ENCODE measurements at places on chromosomes 4 and X. TPM values are rescaled to one million over a fixed set of nuclear protein-coding genes. Genes with fewer than 3 reads are reported as not detected.

DNA sequence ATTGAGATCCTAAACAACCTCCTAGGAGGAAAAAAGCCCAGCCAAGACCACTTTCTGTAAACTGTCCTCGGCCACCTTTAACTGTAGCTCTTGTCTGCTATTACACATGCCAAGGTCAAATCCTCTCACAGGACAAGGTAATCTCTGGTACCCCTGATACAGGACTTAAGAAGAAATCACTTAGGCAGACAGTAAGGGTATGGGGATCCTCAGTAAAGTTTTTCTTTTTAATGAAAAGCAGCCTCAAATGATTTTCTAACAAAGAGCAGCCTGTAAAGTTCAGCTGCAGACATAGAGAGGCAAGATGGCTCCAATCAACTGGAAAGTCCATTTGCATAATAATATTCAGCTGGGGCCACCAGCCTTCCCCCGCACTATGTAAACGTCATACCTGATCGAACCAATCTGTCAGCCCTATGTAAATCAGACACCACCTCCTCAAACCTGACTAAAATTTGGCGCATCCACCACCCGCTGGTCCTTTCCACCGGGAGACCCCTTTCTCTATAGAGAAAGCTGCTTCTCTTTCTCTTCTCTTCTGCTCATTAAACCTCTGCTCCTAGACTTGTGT, 14.6 kb upstream of the MPP1 start:
- no peak for DNase-seq
- no peak overlapping the region for H3K27ac ChIP-seq

DNA sequence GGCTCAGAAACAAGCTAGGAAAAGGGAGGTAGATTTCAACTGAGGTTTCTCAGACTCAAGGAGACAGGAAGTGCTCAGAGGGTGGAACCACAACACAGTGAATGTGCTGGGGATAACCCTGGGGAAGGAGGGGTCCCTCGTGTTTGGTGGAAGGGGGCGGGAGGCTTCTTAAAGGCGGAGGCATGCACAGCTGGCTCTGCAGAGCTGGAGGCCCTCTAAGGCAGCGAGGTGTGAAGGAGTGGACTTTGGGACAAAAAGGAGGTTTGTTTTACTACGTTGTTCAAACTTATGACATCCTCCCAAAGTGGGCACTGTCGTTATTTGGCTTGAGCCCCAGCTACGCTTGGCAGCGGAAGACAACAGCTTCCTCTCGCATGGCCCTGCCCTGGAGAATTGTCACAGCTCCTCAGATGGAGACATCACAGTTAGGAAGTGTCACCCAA, 21.7 kb upstream of the MTM1 start:
- H3K27ac ChIP-seq, result no peak overlapping the region
- no peaks in the 10 kb centered on the region for H3K4me1 ChIP-seq
- no peaks in the 10 kb centered on the region for H3K36me3 ChIP-seq
- no peak for DNase-seq
- H3K27me3 ChIP-seq, result no peaks in the 10 kb centered on the region

GRCh38 chr4:6221851-6222760, 21.8 kb upstream of the JAKMIP1 start:
- H3K4me3 ChIP-seq, result peak overlapping the region; percentile 1
- no peaks in the 10 kb centered on the region for H3K36me3 ChIP-seq
- no peaks in the 10 kb centered on the region for H3K4me1 ChIP-seq
- H3K27me3 ChIP-seq, result no peaks in the 10 kb centered on the region
- DNase-seq, result no peak
- H3K27ac ChIP-seq, result no peak overlapping the region

TKTL2 gene
- not detected for polyA plus RNA-seq

- H3K27ac ChIP-seq, result no peak overlapping the region
- H3K4me3 ChIP-seq, result no peak overlapping the region
- DNase-seq, result no peak
These were observed 201.9 kb upstream of the BCOR start for GRCh38 chrX:40299641-40300046.

Measured in aorta (tissue), 5 donors.